ENCODE measurements at places on chromosomes 2 and 18.

GRCh38 chr2:85730686-85731230 lies 23.0 kb upstream of the ATOH8 start:
- DNase-seq, result no peak

- no peak for DNase-seq
These were observed 9.5 kb downstream of the KCNK3 start for GRCh38 chr2:26702025-26702424.

DNA sequence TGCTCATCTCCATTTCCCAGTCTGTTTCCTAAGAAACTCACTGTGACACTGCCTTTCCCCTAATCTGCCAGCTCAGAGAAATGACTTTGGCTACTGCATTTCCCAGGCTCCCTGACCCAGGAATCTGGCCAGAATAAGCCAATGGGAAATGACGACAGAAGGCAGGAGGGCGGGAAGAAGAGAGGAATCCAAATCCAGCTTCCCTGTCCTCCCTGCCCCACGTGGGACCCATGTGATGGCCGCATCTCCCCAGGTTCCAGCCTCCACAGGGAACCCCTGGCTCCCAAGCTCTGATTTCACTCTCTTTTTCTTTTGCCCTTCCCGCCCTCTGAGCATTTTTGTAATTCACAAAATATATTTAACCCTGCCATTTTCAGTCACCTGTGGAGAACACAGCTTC lies 37.8 kb upstream of the RAB12 start:
- DNase-seq, result no peak

- DNase-seq, result no peak
These were observed 52.2 kb upstream of the BCL2L11 start for GRCh38 chr2:111068435-111069058.

GRCh38 chr2:18172607-18173006 lies 294.1 kb downstream of the KCNS3 start:
- DNase-seq, result no peak

DNA sequence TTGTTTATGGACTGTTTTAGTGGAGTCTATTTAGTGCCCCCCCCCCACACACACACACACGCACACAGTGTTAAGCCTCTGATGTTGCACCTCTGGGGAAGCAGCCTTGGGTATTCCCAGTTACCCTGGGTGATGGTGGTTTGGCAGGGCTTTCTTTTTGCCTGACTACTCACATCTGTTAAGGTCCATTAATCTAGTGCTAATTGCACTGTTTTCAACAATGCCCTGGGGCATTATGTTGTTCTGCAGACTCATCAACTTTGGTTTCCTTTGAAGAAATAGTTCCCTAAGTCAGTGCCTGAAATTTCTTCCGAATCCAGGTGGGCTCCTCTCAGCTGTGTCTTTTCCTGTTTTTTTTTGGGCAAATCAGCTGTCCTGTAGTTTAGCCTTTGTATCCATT lies 34.7 kb downstream of the SPOPL start:
- DNase-seq, result no peak

- no peak for DNase-seq
These were observed 46.3 kb upstream of the CCDC150 start for GRCh38 chr2:196592911-196593881.

DNA sequence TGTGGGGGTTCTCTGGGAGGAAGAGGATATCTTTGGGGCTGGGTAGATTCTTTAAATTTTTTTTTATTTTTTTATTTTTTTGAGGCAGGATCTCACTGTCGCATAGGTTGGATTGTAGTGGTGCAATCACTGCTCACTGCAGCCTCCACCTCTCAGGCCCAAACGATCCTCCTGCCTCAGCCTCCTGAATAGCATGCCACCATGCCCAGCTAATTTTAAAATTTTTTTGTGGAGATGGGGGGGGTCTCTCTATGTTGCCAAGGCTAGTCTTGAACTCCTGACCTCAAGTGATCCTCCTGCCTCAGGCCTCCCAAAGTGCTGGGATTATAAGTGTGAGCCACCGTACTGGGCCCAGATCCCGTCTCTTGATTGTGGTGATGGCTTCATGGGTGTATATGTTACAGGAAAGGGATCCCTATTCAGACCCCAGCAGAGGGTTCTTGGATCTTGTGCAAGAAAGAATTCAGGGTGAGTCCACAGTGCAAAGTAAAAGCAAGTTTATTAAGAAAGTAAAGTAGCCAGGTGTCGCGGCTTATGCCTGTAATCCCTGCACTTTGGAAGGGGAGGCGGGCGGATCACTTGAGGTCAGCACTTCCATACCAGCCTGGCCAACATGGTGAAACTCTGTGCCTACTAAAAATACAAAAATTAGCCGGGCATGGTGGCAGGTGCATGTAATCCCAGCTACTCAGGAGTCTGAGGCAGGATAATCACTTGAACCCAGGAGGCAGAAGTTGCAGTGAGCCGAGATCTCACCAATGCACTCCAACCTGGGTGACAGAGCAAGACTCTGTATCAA lies 2.0 kb upstream of the C2orf68 start:
- DNase-seq, result no peak

DNA sequence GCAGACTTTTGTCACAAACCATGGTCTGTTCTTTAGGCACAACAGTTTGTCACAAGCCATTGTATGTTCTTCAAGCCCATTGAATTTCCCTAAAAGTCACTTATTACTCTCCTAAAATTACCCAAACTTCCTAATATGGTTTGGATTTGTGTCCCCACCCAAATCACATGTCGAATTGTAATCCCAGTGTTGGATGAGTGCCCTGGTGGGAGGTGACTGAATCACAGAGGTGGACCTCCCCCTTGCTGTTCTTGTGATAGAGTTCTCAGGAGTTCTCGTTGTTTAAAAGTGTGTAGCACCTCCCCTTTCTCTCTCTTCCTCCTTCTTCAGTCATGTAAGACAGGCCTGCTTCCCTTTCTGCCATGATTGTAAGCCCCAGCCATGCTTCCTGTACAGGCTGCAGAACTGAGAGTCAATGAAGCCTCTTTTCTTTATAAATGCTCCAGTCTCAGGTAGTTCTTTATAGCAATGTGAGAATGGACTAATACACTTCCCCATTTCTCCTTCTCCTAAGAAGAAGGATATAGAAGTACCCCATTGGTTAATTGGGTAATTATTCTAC lies 11.2 kb upstream of the GYPC start:
- DNase-seq, result no peak

Data from stimulated activated CD4-positive, alpha-beta T cell treated with anti-CD3 and anti-CD28 coated beads, Interleukin-15, amount 100 ng/mL, for 1 hour (primary cell).